ENCODE measurements at places on chromosomes 16 and 17.

GRCh38 chr16:7834771-7835431 lies 502.3 kb downstream of the RBFOX1 start:
- DNase-seq, result no peak

GRCh38 chr16:70156207-70156978 lies 17.2 kb upstream of the CLEC18C start:
- no peak for DNase-seq

DNA sequence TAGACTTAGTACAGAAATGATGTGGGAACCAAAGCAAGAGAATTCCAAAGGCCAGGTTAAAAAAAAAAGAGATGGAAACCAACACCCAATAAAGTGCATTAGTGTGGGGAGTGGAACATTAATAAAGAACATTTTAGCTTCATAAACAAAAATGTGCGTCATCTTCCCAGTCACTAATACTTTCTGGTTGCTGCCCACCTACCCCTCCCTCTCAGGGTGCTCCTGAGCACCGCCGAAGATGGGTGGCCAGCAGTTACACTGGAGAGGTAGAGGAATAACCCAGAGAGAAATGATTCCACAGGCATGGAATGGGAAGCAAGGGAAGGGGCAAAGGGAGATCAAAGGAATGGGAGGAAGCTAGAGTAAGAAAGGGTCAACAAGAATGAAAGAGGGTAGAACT lies 6.0 kb upstream of the CHD3 start:
- DNase-seq, result no peak

GRCh38 chr17:77209330-77209748 lies 68.6 kb downstream of the SEC14L1 start:
- no peak for DNase-seq

GRCh38 chr17:72110942-72111318 lies 9.9 kb upstream of the SOX9 start:
- no peak for DNase-seq

- peak; percentile 10 for DNase-seq
These were observed 112.6 kb upstream of the LHX1 start for GRCh38 chr17:36824678-36825101.

- DNase-seq, result peak; percentile 43
These were observed at the start of gene ATP2A3 for GRCh38 chr17:3964203-3965117. Gene ATP2A3, minus strand, starts transcription at chr17:3964437. Its CDS starts 146 bp downstream, at chr17:3964291.

DNA sequence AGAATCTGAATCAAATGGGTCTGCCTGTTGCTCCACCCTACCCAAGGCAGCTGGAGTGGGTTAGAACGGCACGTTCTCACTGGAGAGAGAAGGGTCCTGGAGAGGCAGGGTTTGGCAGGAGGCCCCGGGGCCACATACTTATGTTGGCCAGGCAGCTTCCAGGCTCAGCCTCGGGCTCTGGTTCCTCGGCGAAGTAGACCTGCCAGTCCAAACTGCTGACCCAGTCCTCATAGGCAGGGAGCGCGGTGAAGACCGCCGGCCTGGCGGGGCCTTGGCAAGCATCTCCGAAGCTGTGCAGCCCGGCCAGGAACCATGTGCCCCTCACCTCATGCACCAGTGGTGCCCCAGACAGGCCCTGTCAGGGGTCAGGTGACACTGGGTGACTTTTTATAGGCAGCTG lies 4.8 kb downstream of the PRSS53 start:
- no peak for DNase-seq

- peak; percentile 86 for DNase-seq
These were observed 14.2 kb upstream of the PEMT start for GRCh38 chr17:17605729-17606088.

GRCh38 chr17:81396722-81397313 lies 1.6 kb downstream of the BAHCC1 start:
- DNase-seq, result peak; percentile 66

GRCh38 chr17:2872282-2872681 lies 76.0 kb downstream of the RAP1GAP2 start:
- no peak for DNase-seq

DNA sequence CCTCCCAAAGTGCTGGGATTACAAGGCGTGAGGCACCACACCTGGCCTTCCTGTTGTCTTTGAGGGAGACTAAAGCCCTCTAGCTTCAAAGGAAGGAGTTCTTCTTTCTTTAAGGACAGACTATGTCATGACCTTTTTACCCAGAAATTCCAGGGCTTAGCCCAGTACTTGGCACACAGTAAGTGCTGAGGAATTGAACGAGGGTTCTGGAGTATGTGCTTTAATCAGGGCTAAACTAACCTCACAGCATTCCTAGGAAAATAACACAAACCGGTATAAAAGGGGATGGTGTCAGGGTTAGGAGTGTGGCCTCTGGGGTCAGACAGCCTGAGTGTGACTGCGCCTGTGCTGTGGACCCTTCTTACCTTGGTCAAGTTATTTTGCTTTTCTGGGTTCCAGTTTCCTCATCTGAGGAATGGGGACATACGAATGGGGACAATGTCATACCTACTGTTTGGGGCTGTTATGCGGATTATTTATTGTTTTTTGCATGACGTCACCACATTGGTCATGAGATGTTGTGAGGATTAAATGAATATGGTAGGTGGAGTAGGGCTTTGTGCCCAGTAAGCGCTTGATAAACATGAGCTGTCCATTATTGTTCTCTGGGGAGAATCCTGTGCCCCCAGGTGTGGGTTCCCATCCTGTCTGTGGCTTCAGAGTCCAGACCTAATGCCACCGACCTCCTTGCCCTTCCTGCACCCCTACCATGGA lies 21.9 kb downstream of the KSR1 start:
- no peak for DNase-seq

GRCh38 chr16:48223490-48223889 lies 20.6 kb upstream of the LONP2 start:
- no peak for DNase-seq

- DNase-seq, result no peak
These were observed 8.3 kb upstream of the SNF8 start for GRCh38 chr17:48952904-48953303.

Measured in GM23248 (cell line).